ENCODE measurements at places on chromosomes 2 and 18.

DNA sequence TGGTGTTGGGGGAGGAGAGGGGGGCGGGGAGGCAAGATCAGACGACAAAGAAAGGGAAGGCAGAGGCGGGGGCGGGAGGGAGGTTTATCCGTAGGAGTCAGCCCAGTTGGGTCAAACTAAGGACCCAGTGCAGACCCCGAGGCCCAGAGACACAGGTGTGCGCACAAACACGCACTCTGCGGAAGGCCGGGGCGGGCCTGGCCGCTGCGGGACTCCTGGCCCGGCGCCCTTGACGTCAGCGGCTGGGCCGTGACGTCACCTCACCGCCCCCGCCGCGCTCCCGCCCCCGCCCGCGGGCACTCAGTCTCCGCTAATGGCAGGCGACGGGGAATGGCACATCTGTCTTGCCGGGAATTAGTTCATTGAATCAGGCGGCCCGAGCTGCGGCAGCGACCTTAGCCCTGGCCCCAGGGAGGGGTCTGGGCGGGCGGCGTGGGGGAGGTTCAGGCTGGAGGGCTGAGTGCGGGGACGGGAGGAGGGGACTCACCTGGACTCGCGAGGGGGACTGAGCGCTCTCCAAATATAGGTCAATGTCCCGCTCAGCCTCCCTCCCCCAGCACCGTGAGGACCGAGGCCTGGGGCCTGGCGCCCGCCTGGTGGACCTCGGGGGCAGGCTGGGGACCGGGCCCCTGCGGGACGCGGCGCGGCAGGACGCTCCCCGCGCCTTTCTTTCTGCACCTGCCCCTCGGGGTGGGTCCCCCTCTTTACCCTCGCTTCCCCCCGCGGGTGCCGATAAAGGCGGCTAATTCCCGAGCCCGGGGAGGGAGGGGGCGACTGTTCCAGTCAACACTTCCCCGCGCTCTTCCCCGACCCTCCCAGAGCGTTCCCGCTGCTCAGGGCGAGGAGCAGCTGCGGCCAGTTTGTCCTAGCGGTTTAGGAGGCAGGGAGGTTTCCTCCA is 15.5 kb upstream of the ECEL1 start:
- peak; percentile 63 for DNase-seq
- peaks cover 4% of the 10 kb centered on the region for H3K4me1 ChIP-seq
- H3K27ac ChIP-seq, result no peak overlapping the region
- H3K4me3 ChIP-seq, result no peak overlapping the region

DNA sequence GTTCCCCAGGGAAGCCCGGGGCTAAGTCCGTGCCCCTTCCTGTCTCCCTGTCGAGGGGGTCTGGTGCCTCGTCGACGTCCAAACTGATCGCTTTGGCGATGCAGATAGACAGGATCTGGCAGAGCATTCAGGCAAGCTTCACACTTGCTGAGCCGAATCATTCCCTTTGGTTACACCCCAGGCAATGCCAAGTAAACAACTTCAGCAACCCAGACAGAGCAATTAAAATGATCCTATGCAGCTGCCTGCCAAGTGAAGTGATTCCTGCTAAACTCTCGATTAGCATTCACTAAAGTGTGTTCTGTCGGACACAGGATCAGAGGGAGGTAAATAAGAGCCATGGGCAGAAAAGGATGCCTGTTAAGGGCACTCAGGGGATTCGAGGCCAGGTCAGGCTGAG is 108.2 kb upstream of the RAB12 start:
- DNase-seq, result no peak
- no peaks in the 10 kb centered on the region for H3K4me1 ChIP-seq
- H3K36me3 ChIP-seq, result no peaks in the 10 kb centered on the region
- H3K27ac ChIP-seq, result no peak overlapping the region
- peaks cover 58% of the 10 kb centered on the region for H3K27me3 ChIP-seq
- no peak overlapping the region for H3K4me3 ChIP-seq

- no peak overlapping the region for H3K4me3 ChIP-seq
- H3K4me1 ChIP-seq, result no peaks in the 10 kb centered on the region
- no peaks in the 10 kb centered on the region for H3K36me3 ChIP-seq
Observed at GRCh38 chr18:8224576-8224975, 384.7 kb upstream of the RAB12 start.

DNA sequence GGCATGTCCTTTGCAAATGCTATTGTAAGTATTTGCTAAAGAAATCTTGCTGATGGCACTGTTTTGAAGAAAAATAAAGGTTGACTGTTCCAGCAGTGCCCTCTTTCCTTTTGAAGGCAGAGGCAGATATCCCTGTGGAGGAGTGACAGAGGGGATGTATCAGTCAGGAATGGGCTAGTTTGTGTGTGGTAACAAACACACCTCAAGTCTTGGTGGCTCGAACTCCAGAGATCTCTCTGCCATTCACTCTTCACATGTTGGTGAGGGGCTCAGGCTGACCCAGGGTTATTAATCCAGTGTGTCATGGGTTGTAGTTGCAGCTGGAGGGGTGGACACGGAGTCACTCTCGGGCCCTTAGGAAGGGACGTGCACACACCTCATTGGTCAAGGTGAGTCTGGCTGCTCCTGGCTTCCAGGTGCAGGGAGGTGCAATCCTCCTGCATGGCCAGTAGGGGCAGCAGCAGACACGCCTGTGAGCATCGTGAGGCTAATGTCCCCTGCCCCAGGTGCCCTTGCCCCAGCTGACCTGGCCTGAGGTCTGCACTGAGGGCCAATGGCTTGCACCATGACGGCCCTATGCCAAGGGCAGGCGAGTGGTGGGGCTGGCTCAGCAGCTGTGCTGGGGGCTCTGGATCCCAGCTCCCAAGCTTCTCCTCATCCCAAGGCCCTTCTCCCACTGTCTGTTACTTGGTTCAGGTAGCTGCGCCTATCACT is 146.5 kb downstream of the ASB1 start:
- no peak for DNase-seq
- no peak overlapping the region for H3K4me3 ChIP-seq
- no peaks in the 10 kb centered on the region for H3K27me3 ChIP-seq
- no peaks in the 10 kb centered on the region for H3K36me3 ChIP-seq

- DNase-seq, result peak; percentile 20
- H3K4me1 ChIP-seq, result no peaks in the 10 kb centered on the region
- H3K36me3 ChIP-seq, result no peaks in the 10 kb centered on the region
- H3K4me3 ChIP-seq, result no peak overlapping the region
Observed at GRCh38 chr2:236352761-236353593, 88.8 kb upstream of the ASB18 start.

DNA sequence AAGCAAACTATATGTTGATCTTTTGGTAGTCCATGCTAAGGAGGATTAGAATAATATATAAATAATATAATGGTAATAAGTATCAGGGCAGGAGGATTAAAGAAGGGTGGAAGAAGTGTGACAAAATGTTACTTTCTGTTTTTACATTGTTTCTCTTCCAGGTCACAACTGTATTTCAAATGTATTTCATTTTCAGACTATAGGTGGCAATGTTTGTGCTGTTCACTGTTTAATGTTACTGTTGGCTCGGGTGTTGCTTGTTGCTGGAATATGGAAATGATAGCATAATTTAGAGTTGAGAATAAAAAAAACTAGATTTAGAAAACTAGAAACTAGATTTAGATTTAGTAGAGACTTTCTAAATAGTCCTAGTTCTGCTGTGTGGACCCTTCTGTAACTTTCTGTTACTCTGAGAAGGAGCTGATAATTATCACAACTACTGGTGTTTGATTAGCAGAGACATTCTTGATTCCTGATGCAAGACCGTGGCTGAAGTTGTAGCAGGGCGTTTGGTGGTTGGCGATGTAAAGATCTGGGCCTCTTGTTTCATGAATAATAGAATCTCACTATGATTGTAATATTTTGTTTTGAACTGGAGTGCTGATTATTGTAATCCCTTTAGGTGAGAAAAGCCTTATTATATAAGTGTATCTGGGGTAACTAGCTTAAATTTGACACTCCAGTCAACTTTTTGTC is 7.9 kb downstream of the NEDD4L start:
- H3K4me3 ChIP-seq, result no peak overlapping the region
- H3K4me1 ChIP-seq, result peaks cover 4% of the 10 kb centered on the region
- no peak overlapping the region for H3K27ac ChIP-seq

- no peak overlapping the region for H3K27ac ChIP-seq
- no peaks in the 10 kb centered on the region for H3K36me3 ChIP-seq
- DNase-seq, result no peak
- no peak overlapping the region for H3K4me3 ChIP-seq
- no peaks in the 10 kb centered on the region for H3K4me1 ChIP-seq
Observed at GRCh38 chr18:51266773-51267172, 69.3 kb upstream of the MEX3C start.

GRCh38 chr2:128568106-128568505 is 249.4 kb upstream of the HS6ST1 start:
- H3K27ac ChIP-seq, result no peak overlapping the region
- no peak overlapping the region for H3K4me3 ChIP-seq
- H3K36me3 ChIP-seq, result no peaks in the 10 kb centered on the region
- H3K4me1 ChIP-seq, result no peaks in the 10 kb centered on the region
- DNase-seq, result no peak

GRCh38 chr18:60649842-60650536 is 277.4 kb upstream of the MC4R start:
- H3K27me3 ChIP-seq, result no peaks in the 10 kb centered on the region
- no peak for DNase-seq
- no peak overlapping the region for H3K27ac ChIP-seq
- H3K36me3 ChIP-seq, result no peaks in the 10 kb centered on the region
- H3K4me3 ChIP-seq, result no peak overlapping the region

DNA sequence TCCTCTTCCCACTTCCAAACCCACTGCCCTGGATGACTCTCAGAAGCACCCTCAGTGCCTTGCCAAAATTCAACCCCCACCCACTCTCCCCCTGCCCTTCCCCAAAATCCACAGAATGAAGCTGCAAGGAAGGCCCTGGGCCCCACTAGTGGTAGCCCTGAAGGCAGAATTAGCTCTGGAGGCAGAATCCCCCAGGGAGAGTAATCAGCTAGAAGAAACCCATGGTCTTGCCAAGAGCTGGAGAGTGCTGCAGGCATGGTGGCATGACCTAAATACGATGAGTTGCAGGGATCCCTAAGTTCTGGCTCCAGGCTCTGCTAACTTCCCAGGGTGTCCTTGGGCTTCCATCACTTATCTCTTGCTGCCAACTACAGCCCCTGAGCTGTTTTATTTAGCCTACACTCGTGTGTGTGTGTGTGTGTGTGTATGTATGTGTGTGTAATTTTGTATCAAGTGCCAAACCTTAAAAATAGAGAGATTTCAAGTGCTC is 7.9 kb downstream of the GAD1 start:
- H3K27me3 ChIP-seq, result peaks cover 94% of the 10 kb centered on the region
- peaks cover 10% of the 10 kb centered on the region for H3K36me3 ChIP-seq
- H3K4me3 ChIP-seq, result peak overlapping the region; percentile 43
- H3K27ac ChIP-seq, result no peak overlapping the region

GRCh38 chr18:79476918-79477571 is 81.3 kb downstream of the NFATC1 start:
- H3K4me3 ChIP-seq, result peak overlapping the region; percentile 42
- H3K4me1 ChIP-seq, result peaks cover 5% of the 10 kb centered on the region
- no peak overlapping the region for H3K27ac ChIP-seq
- H3K27me3 ChIP-seq, result no peaks in the 10 kb centered on the region
- H3K36me3 ChIP-seq, result no peaks in the 10 kb centered on the region
- no peak for DNase-seq

DNA sequence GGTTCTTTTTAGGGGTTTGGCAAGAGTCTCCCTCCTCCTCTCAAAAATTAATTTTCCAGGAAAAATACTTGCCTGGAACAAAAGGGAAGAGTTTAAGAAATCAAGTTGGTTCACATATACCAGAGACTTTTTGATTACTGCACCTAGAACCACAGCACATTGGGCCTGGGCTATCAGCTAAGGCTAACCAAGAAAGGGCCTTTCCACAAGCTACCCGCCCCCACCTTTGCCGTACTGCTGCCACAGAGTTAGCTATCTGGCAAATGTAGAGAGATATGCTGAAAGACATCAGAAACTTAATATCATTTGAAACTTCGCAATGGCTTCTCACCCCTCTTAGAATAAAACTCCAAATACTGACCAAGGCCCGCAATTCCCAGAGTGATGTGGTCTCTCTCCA is 76.9 kb downstream of the AAK1 start:
- H3K36me3 ChIP-seq, result no peaks in the 10 kb centered on the region
- no peak overlapping the region for H3K27ac ChIP-seq
- H3K4me1 ChIP-seq, result no peaks in the 10 kb centered on the region
- H3K27me3 ChIP-seq, result peaks cover 17% of the 10 kb centered on the region
- no peak for DNase-seq

Data from naive B cell (primary cell).